Mucosa of descending colon (tissue), 3 donors: ENCODE measurements at places on chromosomes 1 and 21. TPM values are rescaled to one million over a fixed set of nuclear protein-coding genes. Genes with fewer than 3 reads are reported as not detected.
A peak's percentile ranks its signal among the peaks of the same experiment; 100 is the strongest.

- no peak for DNase-seq
Observed at GRCh38 chr1:237814319-237814924, 76.3 kb downstream of the ZP4 start.

GRCh38 chr1:43994794-43995790, 3.7 kb downstream of the CCDC24 start:
- DNase-seq, result no peak

DNA sequence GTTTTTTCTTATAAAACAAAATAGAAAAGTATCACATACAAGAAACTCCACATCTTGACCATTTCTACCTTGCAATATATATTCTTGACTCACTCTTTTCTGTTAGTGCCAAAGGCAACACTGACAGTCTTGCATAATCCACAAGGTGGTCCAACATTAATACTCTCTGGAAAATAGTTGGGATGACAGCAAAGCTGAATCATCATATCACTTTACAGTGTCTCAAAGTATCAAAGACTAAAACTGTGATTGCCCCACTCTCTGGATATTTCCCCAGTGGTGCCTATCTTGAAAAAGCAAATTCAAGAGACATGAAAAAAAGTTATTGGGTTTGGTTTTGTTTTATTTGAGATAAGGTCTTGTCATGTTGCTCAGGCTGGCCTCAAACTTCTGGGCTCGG, 14.6 kb upstream of the TGFBR3 start:
- DNase-seq, result no peak

DNA sequence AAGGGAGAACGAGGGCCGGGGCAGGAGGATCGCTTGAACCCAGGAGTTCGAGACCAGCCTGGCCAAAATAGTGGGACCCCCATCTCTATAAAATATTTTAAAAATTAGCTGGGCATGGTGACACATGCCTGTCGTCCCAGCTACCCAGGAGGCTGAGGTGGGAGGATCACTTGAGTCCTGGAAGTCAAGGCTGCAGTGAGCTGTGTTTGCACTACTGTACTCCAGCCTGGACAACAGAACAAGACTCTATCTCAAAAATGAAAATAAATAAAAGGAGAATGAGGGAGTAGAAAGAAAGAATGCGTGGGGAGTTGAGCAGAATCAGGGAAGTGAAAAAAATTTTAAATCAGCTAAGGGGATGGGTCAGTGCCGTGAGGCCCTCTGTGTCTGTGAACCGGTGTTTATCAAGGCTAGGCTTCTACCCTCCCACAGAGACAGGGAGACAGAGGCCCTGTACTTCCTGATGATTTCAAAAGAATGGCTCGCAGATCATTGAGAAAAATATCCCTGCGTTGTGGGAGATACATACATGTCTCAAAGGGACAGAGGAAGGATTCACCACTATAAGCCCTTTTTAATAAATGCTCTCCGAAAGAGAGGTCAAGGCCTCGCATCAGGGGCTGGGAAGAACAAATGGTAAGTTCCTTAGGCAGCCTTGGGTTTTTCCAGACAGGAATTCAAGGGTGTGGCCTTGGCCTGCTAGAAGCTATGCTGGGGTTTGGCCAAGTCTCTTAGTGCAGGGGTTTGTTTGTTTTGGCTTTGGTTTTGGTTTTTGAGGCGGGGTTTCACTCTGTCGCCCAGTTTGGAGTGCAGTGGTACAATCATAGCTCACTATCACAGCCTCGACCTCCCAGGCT, 20.7 kb downstream of the IL10RB start:
- peak; percentile 23 for DNase-seq

GRCh38 chr1:235663628-235664027, 14.0 kb upstream of the GNG4 start:
- no peak for DNase-seq

- no peak for DNase-seq
Observed at GRCh38 chr1:170666541-170667254, 2.8 kb downstream of the PRRX1 start.

DNA sequence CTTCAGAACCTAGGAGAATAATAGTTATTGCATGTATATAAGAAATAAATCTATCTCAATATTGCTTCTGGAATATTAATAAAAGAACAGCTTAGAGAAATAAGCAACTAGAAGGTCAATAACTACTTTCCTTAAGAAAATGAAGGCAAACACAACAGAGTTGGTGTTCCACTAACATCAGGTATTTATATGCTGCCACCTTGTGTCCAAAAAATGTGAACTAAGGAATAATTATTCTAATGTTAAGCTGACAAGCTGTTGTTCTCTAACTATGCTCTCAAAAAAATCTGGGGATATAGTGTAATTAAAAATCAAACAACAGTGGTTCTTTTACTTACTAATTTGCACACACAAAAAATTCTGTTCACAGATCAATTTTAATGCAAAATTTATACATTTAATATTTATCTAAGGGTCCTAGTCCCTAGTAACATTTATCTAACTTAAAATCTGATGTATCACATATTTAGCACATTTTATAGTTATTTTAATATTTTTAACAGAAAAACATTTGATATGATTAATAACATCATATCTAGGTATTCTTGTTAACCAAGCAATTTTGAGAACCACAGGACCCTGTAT, 39.6 kb downstream of the UCHL5 start:
- peak; percentile 62 for DNase-seq

Gene RCC2
- total RNA-seq, result 73.3 TPM

- no peak for DNase-seq
Observed at GRCh38 chr1:223664106-223664505, 1.4 kb downstream of the CAPN8 start.

Gene KIF14
- total RNA-seq, result 3.0 TPM

DNA sequence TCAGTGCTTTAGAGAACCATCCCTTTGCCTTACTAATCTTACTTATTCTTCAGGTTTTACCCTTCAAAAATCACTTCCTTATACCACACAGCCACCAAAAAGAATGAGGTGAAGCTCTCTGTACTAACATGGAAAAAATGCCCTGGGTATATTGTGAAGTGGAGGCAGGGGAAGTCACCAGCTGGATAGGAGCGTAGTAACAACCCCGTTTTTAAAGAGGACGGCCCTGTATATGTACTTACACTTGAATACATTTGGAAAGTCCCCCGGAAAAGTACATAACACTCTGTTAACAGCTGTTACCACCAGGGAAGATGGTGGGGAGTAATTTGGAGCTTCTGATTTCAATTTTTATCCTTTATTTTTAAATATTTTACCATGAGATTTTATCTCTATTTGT, 28.2 kb upstream of the KHDRBS1 start:
- no peak for DNase-seq

DNA sequence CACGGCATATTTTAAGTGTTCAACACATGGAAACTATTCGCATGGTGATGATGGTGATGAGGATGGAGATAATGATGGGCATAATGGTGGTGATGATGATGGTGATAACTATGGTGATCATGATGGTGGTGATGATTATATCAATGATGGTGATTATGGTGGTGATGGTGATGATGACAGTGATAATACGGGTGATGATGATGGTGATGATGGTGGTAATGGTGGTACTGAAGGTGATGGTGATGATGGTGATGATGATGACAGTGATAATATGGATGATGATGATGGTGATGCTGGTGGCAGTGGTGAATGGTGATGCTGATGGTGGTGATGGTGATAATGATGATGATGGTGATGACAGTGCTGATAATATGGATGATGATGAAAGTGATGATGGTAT, 341.8 kb upstream of the VAMP3 start:
- DNase-seq, result no peak

- no peak for DNase-seq
Observed at GRCh38 chr21:41322496-41323382, 6.1 kb downstream of the FAM3B start.

Gene SPRR3
- not detected for total RNA-seq

DNA sequence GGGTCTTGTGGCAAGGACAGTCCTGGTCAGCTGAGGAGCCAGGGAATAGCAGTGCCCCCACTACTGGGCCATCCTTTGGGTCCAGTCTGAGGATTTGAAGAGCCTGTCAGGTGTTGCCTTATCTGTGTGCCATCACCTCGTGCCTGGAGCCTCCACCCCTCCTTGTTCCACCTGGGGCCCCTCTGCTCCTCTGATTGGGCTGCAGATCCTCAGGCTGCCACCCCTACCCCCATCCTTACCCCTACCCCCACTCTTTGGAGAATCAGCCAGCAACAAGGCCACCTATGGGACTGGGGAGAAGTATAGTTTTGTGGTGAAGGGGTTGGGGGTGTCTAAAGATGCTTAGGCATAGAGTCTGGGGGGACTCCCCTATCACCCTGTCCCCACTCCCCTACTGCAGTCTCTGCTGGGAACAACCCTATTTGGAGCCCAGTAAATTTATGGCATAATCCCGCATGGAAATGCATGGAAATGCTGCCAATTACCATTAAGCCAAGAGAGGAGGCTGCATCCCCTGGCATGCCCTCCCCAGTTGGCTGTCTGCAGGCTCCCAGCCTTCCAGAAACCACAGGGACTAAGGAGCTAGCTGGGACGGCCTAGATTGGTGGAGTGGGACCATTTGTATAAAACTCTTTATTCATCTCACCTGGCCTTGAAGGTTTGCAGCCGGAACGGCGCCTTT, 142.7 kb upstream of the CSF3R start:
- no peak for DNase-seq

DNA sequence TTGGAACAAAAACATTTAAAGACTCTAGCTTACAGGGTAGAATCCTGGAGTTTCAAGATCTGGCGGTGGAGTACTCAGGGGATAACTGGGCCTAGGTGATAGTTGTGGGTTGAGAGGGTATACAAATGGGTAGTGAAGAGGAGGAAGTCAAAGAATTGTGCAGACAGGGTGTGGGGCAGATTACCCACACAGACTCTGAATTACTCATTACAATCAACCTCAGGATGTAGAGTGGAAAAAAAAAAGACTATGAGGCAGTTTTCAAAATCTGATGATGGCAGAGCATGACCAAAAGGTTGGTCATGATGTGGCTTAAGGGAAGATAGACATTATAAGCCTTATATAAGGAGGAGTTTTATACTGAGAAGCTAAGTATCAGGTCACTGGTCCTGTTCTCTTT, 44.1 kb upstream of the GLIS1 start:
- no peak for DNase-seq

Gene AGRN
- total RNA-seq, result 32.0 TPM

DNA sequence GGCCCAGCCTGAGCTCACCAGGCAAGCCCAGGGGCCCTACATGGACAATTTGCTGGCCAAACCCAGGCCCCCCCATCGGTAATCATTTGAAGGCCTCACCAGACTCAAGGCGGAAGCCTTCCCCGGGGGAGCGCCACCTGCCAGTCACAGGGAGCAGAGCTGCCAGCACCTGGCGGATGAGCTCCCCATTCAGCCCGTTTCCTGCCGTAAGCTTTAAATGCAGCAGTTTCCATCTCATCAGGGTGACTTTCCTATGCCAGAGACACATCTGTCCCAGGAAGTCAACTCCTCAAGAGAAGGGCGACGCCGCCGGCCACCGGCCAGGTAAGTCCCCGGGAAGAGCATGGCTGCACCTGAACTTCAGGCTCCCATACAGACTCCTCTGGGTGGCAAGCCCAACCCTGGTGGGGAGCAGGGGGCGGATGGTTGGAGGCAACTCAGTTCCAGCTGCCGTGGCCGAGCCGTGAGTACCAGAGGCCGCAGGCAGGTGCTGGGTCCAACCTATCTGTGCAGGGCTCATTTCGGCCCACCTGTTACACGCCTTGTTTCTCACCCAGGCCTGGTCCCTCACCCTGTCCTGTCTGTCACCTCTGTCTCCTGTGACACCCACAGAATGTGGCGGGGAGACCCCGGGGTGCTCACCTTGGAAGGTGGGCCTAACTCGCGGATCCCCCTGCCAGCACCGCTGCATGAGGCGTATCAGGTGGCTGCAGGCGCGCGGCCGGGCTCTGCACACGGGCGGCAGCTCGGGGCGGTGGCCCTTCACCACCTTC, 20.7 kb downstream of the RIPK4 start:
- peak; percentile 26 for DNase-seq

Gene CMPK1
- total RNA-seq, result 226 TPM

DNA sequence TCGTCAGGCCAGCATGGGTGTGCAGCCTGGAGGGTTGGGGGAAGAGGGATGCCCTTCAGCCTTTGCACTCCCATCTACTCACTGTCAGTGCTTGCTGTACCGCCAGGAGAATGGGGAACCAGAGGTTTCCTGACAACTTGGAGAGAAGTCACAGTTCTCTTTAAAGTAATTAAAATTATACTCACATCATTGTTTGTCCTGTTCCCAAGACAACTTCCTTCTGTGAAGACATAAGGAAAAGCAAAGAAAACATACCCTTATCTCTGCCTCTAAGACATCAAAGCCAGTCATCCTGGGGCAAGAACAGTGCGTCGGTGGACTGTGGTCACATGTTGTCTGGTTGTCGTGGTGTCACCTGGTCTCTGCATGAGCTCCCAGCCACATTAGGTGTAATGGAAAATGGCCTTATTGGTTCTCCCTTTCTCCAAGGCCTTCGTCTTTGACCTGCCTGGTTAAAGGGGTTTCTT, 17.6 kb downstream of the TRAF5 start:
- no peak for DNase-seq

Gene IL20
- total RNA-seq, result not detected

GRCh38 chr1:61519631-61520030, 205.3 kb downstream of the TM2D1 start:
- DNase-seq, result no peak

- DNase-seq, result no peak
Observed at GRCh38 chr21:44079446-44079845, 27.8 kb upstream of the PWP2 start.

- DNase-seq, result no peak
Observed at GRCh38 chr1:113630340-113631327, 128.7 kb downstream of the PHTF1 start.

Gene RPS6KC1
- total RNA-seq, result 23.4 TPM

- DNase-seq, result peak; percentile 88
Observed at GRCh38 chr21:41167348-41168342, at the start of gene BACE2. Gene BACE2 (plus strand): TSS chr21:41168160. CDS start chr21:41168264, 104 bp downstream.

Gene CSDE1
- total RNA-seq, result 934 TPM

DNA sequence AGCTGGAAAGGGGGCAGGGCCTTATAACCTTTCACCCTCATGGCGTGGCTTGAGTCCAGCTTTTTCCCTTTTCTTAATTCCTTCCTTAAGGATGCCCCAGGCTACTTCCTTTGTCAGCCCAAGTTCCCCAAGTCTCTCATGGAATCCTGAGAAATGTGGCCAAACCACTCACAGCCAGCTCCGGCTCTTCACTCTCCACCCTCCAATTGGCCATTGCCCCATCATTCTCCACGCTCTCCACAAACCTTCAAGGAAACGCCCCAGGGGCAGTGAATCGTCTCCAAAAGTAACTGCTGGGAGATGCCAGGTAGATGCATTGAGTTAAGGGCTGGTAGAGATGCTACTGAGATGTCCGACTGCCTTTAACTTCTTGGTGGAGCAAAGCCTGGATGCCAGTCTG, 113.5 kb upstream of the CD34 start:
- DNase-seq, result no peak

Gene S100A9
- total RNA-seq, result 5.5 TPM

DNA sequence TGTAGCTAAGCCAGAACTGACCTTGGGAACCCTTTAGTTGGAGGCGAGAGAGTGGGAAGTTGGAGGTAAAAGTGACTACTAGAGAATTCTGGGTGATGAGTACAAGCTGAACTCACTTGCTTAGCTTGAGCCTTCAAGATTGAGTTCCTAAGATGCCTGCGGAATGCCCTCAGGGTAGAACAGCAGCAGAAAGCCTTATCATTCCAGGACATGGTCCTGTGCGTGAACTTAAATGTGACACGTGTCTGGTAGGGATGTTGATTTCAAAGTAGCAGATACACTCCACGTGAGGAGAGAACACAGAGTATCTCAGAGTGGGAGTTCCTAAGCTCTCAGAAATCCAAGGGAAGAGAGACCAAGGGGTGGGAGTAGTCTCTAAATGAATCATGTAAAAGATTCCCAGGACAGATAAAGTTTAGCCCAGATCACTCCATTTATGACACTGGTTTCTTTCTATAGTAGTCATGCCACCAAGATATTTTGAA, 60.1 kb downstream of the KCNK1 start:
- no peak for DNase-seq

Gene AGBL4
- total RNA-seq, result not detected
